ENCODE measurements at places on chromosomes 12 and 14. TPM values are rescaled to one million over a fixed set of nuclear protein-coding genes. Genes with fewer than 3 reads are reported as not detected.

DNA sequence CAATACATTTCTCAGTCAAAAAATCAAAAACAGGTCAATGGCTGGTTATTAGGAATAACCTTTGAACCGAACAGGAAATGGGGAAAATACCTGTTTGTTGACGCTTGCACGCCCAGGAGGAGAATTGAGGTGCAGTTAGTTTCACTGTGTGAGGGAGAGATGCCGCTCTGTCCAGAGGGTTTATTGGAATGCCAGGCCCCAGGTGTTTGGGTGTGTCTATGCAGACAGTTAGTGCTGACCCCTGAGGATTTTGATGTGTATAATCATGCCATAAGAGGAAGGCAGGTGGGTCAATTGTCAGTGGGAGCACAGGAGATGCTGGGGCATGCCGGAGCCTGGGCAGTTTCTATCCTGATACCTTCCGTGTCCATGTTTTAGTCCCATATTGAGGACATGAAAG, 100.8 kb upstream of the DIO3 start:
- peaks cover 7% of the 10 kb centered on the region for H3K4me1 ChIP-seq
- H3K36me3 ChIP-seq: no peaks in the 10 kb centered on the region
- H3K27ac ChIP-seq: no peak overlapping the region
- peaks cover 21% of the 10 kb centered on the region for H3K27me3 ChIP-seq

- H3K36me3 ChIP-seq: no peaks in the 10 kb centered on the region
- DNase-seq: no peak
- H3K4me1 ChIP-seq: no peaks in the 10 kb centered on the region
Observed at GRCh38 chr12:50595667-50596066, 90.9 kb downstream of the DIP2B start.

DNA sequence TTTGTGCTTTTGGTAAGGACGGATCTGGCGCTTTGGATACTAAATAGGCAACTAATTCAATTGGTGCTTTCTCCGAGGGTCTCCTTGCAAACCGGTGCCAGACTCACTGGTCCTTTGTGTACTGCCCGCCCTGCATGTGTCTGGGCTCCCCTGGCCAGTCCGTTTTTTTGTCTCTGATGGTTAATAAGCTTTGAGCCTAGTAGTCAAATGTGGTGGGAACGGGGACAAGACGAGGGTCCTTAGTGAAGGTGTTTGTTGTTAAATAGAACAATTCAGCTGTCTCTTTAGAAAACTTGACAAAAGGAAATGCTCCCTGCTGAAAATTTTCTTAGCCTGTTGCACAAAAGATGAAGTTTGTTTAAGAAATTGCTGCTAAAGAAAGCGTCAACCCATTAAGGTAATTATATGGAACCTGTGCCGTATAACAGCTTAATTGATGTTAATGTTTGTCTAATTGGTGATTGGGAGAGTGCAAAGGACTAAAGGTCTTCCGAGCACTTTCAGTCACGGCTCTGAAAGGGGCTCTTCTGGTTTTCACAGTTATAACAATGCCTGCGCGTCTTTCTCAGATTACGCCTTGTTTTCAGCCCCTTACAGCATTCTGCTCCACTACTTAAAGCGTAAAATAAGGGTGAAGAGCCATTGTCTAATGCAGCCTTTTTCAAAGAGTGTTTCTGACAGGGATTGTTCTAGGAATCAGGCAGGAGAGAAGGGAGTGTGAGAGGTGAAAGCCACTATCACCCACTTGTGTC, 537.4 kb downstream of the PRKD1 start:
- DNase-seq: no peak
- no peaks in the 10 kb centered on the region for H3K4me1 ChIP-seq
- H3K36me3 ChIP-seq: no peaks in the 10 kb centered on the region
- H3K27ac ChIP-seq: no peak overlapping the region
- H3K27me3 ChIP-seq: no peaks in the 10 kb centered on the region

DNA sequence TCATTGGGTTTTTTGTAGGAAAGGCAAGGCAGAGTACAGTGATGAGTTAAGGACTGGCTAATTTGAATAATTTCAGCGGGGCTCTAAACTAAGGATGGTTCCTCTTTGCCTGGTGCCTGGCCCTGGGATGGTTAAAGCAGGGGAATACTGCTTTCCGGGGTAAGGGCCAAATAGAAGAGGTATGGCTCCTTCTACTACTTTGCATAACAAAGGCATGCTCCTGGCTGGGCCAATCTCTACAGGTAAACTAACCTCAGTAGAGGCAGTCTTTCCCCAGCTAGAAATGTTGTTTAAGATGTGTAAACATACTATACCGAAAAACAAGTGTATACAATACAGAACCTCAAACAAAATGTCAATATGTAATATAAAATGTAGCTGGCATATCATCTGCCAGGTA, 1239.0 kb downstream of the SLC16A7 start:
- H3K36me3 ChIP-seq: no peaks in the 10 kb centered on the region
- no peak overlapping the region for H3K27ac ChIP-seq
- DNase-seq: no peak
- no peaks in the 10 kb centered on the region for H3K27me3 ChIP-seq
- no peak overlapping the region for H3K4me3 ChIP-seq

- DNase-seq: no peak
- no peaks in the 10 kb centered on the region for H3K36me3 ChIP-seq
- peaks cover 5% of the 10 kb centered on the region for H3K27me3 ChIP-seq
- H3K4me1 ChIP-seq: no peaks in the 10 kb centered on the region
Observed at GRCh38 chr12:127327986-127328385, 939.0 kb upstream of the TMEM132C start.

GRCh38 chr14:44170101-44170500, 337.0 kb downstream of the FSCB start:
- no peak overlapping the region for H3K27ac ChIP-seq
- no peaks in the 10 kb centered on the region for H3K4me1 ChIP-seq
- H3K36me3 ChIP-seq: no peaks in the 10 kb centered on the region
- H3K4me3 ChIP-seq: no peak overlapping the region
- H3K27me3 ChIP-seq: no peaks in the 10 kb centered on the region

GRCh38 chr12:126389220-126389841, 1324.1 kb downstream of the AACS start:
- H3K27me3 ChIP-seq: no peaks in the 10 kb centered on the region
- H3K4me3 ChIP-seq: no peak overlapping the region
- DNase-seq: no peak
- no peaks in the 10 kb centered on the region for H3K4me1 ChIP-seq
- H3K36me3 ChIP-seq: no peaks in the 10 kb centered on the region

GRCh38 chr12:89041078-89041477, 311.2 kb downstream of the DUSP6 start:
- DNase-seq: no peak
- no peaks in the 10 kb centered on the region for H3K27me3 ChIP-seq
- H3K4me1 ChIP-seq: no peaks in the 10 kb centered on the region
- H3K4me3 ChIP-seq: no peak overlapping the region

DNA sequence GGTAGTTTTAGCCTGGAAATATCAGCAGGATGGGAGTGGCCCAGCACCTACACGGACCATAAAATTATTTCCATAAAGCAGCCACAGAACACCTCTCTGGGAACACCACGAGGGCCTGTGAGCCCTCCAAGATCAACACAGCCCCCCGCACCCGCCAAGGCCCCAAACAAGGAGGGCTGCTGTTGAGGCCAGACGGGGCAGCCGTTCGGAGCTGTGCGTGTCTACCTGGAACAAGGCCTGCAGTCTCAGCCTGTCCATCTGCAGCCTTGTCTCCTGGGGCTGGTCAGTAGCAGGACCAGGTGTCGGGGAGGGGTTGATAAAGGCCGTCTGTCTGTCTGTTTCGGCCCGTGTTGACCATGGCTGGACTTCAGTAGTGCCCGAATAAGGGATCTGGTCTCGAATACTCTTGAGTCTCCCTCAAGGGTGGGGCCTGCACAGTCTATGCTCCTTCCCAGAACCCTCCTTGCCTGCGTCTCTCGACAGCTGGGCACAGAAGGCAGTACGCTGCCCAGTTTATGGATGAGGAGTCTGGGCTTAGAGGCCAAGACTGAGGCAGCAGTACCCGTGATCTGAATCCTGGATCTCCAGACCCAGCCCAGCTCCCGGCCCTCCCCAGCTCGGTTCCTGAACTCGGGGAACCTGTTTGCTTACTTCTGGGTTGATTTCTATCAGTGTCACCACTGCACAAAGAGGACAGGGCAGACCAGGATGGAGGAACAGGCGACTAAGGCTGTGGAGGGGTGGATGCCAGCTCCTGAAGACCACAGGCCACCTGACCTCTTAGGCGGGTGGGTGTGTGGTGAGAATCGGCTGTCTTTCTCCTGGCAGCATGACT, 23.1 kb upstream of the DLK1 start:
- no peak overlapping the region for H3K27ac ChIP-seq
- no peaks in the 10 kb centered on the region for H3K4me1 ChIP-seq
- DNase-seq: no peak
- H3K27me3 ChIP-seq: peaks cover 40% of the 10 kb centered on the region

DNA sequence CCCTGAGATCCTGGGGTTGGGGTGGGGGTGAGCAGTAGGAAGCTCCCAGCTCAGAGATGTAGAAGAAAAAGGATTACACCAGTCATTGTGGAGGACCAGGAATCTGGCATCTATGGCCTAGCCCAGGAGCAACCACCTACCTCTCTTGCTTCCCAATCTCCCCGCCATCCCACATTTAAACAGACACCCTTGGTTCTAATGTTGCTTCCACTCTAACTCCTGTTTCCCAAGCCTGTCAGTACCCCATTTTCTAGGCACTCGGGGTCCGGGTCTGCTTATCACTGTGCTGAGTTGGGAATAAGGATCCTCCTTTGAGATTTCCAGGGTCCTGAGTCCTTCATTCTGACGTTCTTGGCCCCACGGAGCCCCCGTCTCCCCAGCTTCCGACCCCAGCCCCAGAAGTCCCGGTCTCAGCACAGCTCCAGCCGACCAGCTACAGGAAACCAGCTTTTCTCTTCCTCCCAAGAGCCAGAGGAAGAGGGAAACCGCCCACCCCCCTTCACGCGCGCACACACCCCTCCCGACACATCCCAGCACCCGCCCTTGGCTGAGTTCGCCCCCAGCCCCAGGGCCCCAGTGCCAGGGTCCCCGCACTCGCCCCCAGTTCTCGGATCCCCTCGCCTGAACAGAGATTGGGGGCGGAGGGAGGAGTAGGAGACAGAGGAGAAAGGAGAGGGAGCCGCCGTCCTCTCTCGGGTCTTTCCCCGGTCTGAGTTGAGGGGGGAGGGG, 1.2 kb downstream of the ITGA5 start:
- no peaks in the 10 kb centered on the region for H3K27me3 ChIP-seq
- peak overlapping the region; percentile 95 for H3K4me3 ChIP-seq
- peak; percentile 40 for DNase-seq
- H3K27ac ChIP-seq: peak overlapping the region; percentile 96

- H3K4me1 ChIP-seq: no peaks in the 10 kb centered on the region
- no peak overlapping the region for H3K4me3 ChIP-seq
Observed at GRCh38 chr14:84465880-84466279, 1064.1 kb upstream of the FLRT2 start.

DNA sequence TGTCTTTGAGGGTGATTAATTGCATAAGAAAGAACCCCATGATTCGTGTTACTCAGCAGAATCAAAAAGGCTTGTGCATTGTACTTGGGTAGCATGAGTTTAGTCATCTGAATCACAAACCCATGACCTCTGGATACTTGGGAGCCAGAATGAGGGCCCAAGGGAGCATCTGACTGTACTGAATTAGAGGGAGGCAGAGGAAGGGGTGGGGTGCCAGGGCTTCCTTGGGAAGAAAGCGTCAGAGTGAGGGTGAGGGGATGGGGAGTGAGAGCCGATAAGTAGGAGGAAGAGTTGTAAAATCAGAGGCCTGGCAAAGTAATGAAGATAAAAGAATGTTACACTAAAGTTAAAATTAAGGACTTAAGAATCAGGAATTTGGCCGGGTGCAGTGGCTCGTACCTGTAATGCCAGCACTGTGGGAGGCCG, 29.8 kb downstream of the GPRC5D start:
- H3K4me1 ChIP-seq: no peaks in the 10 kb centered on the region
- H3K4me3 ChIP-seq: no peak overlapping the region

GRCh38 chr12:40045656-40046055, 60.2 kb downstream of the SLC2A13 start:
- H3K27me3 ChIP-seq: no peaks in the 10 kb centered on the region
- no peaks in the 10 kb centered on the region for H3K36me3 ChIP-seq
- no peak for DNase-seq
- H3K4me3 ChIP-seq: no peak overlapping the region
- no peaks in the 10 kb centered on the region for H3K4me1 ChIP-seq
- no peak overlapping the region for H3K27ac ChIP-seq

DNA sequence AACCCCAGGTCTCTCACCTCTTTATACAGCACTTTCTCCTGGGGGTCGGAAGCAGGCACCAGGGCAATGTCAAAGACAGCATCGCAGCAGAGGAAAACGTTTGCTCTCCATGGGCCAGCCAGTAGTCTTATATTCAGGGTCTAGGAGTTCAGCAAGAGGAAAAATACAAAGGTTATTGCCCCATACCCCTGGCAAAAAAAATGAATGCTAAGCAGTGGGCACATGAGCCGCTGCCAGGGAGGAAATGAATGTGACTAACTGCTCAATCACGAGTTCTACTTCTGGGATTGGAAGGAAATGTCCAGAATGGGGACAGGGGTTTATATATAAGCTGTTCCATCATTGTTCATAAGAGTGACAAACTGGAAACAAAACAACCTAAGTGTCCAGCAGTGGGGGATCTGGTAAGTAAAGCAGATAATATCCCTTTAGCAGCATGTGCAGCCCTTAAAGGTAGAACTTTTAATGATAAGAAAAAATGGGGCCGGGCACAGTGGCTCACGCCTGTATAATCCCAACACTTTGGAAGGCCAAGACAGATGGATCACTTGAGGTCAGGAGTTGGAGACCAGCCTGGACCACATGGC, 53.8 kb downstream of the PHETA1 start:
- no peaks in the 10 kb centered on the region for H3K36me3 ChIP-seq
- H3K27ac ChIP-seq: no peak overlapping the region
- no peak for DNase-seq
- H3K4me3 ChIP-seq: no peak overlapping the region

- H3K4me1 ChIP-seq: peaks cover 74% of the 10 kb centered on the region
- no peaks in the 10 kb centered on the region for H3K27me3 ChIP-seq
- peak; percentile 64 for DNase-seq
- H3K27ac ChIP-seq: peak overlapping the region; percentile 80
Observed at GRCh38 chr14:24436355-24437019, 6.1 kb downstream of the SDR39U1 start.

DNA sequence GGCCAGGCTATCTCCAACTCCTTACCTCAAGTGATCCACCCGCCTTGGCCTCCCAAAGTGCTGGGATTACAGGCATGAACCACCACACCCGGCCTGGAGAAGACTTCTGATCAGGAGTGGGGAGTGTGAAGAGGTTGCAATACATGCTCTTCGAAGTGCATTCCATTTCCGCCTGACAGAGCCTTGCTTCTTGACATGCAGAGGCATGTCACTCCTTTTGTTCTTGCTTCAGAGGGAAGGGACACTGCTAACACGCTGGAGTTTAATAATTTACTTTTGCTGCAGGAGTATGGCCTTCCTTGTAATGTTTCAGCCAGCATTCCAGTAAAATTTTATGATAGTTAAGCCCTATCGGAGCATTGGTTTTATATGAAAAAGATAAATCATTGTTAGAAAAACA, 74.9 kb downstream of the SLC25A47 start:
- DNase-seq: no peak
- no peak overlapping the region for H3K27ac ChIP-seq
- H3K4me1 ChIP-seq: peaks cover 10% of the 10 kb centered on the region
- no peaks in the 10 kb centered on the region for H3K27me3 ChIP-seq
- H3K36me3 ChIP-seq: peaks cover 7% of the 10 kb centered on the region

GRCh38 chr14:92259613-92260357, 63.2 kb upstream of the SLC24A4 start:
- no peak for DNase-seq
- no peaks in the 10 kb centered on the region for H3K36me3 ChIP-seq
- no peak overlapping the region for H3K4me3 ChIP-seq

The SPPL3 gene
- polyA plus RNA-seq: 9.7 TPM

The C12orf60 gene
- 3.4 TPM for polyA plus RNA-seq

The LMNTD1 gene
- not detected for polyA plus RNA-seq

The SPTB gene
- polyA plus RNA-seq: 64.7 TPM

The LRRC23 gene
- polyA plus RNA-seq: 12.6 TPM

The SRRM4 gene
- polyA plus RNA-seq: 0.37 TPM

The IAPP gene
- 0.09 TPM for polyA plus RNA-seq

The TAS2R14 gene
- polyA plus RNA-seq: 1.7 TPM

The FOXG1 gene
- polyA plus RNA-seq: not detected

The ADCY4 gene
- polyA plus RNA-seq: 23.1 TPM

The HOXC6 gene
- polyA plus RNA-seq: 0.03 TPM

Data from heart right ventricle (tissue), 16 donors.